ENCODE measurements at places on chromosomes 16 and 17.

DNA sequence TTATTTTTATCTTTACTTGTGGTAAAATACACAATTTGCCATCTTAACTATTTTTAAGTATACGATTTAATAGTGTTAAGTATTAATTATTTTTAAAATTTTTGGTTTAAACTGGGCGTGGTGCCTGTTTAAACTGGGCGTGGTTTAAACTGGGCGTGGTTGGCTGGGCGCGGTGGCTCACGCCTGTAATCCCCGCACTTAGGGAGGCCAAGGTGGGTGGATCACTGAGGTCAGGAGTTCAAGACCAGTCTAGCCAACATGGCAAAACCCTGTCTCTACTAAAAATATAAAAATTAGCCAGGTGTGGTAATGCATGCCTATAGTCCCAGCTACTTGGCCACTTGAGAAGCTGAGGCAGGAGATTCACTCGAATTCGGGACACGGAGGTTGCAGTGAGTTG is 4.0 kb upstream of the CCDC43 start:
- DNase-seq = no peak

- no peak for DNase-seq
These were observed 25.4 kb downstream of the BANP start for GRCh38 chr16:87976665-87977064.

GRCh38 chr16:29310852-29311314 is 95.6 kb downstream of the NPIPB11 start:
- no peak for DNase-seq

DNA sequence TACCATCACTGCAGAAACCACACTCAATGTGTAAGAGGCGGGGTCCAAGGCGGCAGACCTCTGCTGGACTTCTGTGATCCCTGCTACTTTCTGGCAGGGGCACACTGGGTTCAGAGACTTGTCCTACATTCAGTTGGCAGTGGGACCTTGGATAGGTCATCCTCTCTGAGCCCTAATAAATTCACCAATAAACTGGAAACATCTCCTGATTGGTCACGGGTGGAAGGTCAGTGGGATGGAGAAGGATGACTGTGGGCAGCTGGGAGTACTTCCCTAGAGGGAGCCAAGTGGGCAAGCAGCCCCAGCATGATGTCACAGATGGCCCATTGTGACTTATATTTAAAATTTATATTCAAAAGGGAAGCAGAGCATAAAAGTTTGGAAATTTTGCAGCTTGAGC is 49.7 kb downstream of the RNF112 start:
- DNase-seq = no peak

GRCh38 chr17:1727876-1728630 is 3.5 kb downstream of the WDR81 start:
- no peak for DNase-seq
